ENCODE measurements at places on chromosomes 2 and 18.
A peak's percentile ranks its signal among the peaks of the same experiment; 100 is the strongest.

- peak; percentile 48 for DNase-seq
Observed at GRCh38 chr2:25161055-25161781, 7.2 kb downstream of the POMC start.

DNA sequence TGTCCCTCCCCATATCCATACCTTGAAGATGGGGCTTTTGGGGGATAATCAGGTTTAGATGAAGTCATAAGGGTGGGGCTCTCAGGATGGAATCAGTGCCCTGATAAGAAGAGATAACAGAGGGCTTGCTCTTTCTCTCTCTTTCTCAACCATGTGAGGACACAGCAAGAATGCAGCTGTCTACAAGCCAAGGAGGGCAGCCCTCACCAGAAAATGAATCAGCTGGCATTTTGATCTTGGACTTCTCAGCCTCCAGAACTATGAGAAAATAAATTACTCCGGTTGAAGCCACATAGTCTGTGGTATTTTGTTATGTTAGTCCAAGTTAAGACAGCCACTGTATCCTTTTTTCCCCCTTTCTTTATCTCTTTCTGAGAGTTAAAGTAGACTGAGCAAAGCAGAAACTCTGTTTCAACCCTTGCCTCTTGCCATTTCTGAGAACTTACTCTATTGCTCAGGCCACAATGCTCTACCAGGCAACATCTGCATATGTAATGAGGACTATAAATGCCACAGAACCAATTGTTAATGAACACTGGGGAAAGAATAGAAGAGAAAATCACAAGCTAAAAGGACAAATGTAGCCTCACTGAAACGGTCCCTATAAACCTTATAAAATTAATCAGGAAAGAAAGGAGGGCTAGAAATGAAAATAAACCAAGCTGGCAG lies 56.9 kb downstream of the SRBD1 start:
- no peak for DNase-seq

GRCh38 chr2:128594953-128595677 lies 276.4 kb upstream of the HS6ST1 start:
- DNase-seq = no peak

DNA sequence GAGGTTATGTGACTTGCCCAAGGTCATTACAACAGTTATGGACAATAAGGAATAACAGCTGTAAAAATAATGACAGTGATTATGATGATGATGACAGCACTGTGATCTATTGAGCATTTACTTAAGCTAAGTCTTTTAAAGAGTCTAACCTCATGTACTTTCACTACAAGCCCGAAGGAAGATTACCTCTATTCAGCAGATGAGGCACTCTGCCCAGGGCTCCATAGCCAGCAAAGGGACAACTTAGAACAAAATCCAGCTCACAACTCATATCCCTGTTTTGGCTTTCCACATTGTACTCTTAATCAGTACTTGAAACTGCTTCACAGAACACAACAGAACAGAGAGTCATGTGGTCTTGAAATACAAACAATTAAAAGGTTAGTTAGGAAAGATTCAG lies 290.2 kb downstream of the ZNF385B start:
- DNase-seq = no peak

GRCh38 chr2:29376541-29376940 lies 261.3 kb downstream of the CLIP4 start:
- DNase-seq = no peak

GRCh38 chr2:161676902-161677496 lies 52.8 kb downstream of the SLC4A10 start:
- no peak for DNase-seq

- DNase-seq = no peak
Observed at GRCh38 chr2:185201063-185201462, 537.5 kb upstream of the FSIP2 start.

GRCh38 chr2:139374296-139374850 lies 594.2 kb upstream of the NXPH2 start:
- no peak for DNase-seq

- peak; percentile 27 for DNase-seq
Observed at GRCh38 chr2:217886720-217887309, 116.0 kb downstream of the TNS1 start.

GRCh38 chr2:46832543-46832942 lies 83.1 kb downstream of the MCFD2 start:
- no peak for DNase-seq

DNA sequence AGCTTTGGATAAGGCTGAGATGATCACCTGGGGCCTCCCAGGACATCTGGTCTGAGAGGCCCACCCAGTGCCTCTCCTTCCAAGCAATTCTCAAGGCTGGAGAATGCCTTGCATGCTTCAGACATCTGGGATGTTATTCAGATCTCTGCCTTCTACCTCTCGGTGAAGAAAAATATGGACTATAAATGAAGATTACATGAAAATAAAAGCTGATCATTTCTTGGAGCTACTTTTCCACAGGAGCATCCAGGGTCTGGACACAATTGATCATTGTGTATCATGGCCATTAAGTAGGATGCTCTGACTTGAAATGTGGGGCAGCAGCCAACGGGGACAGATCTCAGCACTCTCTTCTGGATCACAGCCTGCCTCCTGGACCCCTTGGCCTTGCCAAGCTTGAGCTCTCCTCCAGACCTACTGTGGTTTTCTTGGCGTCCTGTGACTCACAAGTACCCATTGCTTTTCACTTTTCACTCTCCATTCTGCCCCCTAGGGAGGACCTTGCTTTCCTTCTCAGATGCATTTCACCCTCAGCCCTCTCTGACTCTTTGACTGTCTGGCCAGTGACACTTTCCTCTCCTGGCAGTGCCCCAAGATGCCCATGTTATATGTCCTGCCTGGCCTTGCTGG lies 203.1 kb downstream of the INSIG2 start:
- DNase-seq = no peak

- no peak for DNase-seq
Observed at GRCh38 chr2:231526341-231527090, 3.7 kb downstream of the NMUR1 start.

DNA sequence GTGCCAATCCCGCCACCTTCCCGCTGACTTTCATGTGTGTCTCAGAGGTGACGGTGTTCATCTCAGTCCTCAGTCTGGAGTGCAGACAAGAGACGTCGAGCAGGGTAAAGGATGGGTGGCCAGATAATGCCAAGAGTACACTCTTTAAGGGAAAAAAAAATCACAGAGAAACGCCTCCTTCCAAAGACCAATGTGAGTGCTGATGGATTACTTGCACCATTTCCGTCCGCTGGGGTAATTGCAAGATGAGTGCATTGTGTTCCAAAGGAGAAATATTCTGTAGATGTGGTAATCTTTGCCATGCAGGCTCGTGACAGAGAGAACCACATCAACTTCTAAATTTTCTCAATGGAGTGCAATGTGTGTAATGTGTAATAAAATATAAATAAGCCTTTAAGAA lies 81.0 kb downstream of the KLHL29 start:
- DNase-seq = no peak

GRCh38 chr18:35491700-35492077 lies 6.1 kb downstream of the INO80C start:
- no peak for DNase-seq

GRCh38 chr2:28545590-28546200 lies 49.8 kb downstream of the PLB1 start:
- no peak for DNase-seq

- DNase-seq = no peak
Observed at GRCh38 chr2:112779598-112779997, 4.7 kb downstream of the IL1A start.

GRCh38 chr2:73736855-73737779 lies at the start of gene TPRKB:
Gene TPRKB (minus strand): TSS chr2:73737345. CDS start chr2:73734569, 2,776 bp downstream.
- peak; percentile 87 for DNase-seq

- no peak for DNase-seq
Observed at GRCh38 chr2:239750929-239751678, 274.0 kb downstream of the NDUFA10 start.

GRCh38 chr2:157488877-157489276 lies 45.0 kb upstream of the CYTIP start:
- no peak for DNase-seq

- DNase-seq = no peak
Observed at GRCh38 chr18:60910534-60910933, 422.7 kb upstream of the CDH20 start.

DNA sequence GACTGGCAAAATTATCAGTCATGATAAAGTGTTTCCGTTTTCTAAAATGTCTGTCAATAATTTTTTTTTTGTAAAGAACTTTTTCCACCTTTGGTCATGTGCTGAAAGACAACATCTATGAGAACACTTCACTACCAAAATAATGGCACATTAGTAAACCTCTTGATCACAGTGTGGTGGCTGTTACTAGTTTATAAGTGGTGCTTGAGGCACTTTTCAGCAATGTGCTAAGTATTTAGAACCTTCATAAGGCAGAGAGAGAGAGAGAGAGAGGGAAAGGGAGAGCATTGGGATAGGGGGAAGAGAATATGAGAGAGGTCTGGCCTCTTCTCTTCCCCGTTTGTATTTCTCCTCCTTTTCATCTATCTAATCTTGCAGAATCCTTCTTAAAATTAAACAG lies 1.1 kb upstream of the NYAP2 start:
- no peak for DNase-seq

All from stimulated activated CD8-positive, alpha-beta memory T cell treated with anti-CD3 and anti-CD28 coated beads, Interleukin-7, amount 100 ng/mL, for 1 hour (primary cell).